Vein endothelial cell (primary cell): ENCODE measurements at places on chromosomes 6 and 20. TPM values are rescaled to one million over a fixed set of nuclear protein-coding genes. Genes with fewer than 3 reads are reported as not detected.

Gene MYLK2
- total RNA-seq = 2.9 and 8.5 TPM in 2 replicates

Gene COQ3
- 2.9 and 4.9 TPM in 2 replicates for total RNA-seq

Gene PI3
- total RNA-seq = not detected in 2 replicates

Gene TTK
- 9.5 and 18.6 TPM in 2 replicates for total RNA-seq

Gene PLAGL1
- total RNA-seq = 13.1 and 15.4 TPM in 2 replicates

Gene PACSIN1
- total RNA-seq = not detected in 2 replicates

Gene ARMH2
- not detected in 2 replicates for total RNA-seq

Gene MYMX
- total RNA-seq = 0.96 and 0.98 TPM in 2 replicates

Gene FOXF2
- total RNA-seq = 0.10 TPM in 1 of 2 replicates, not detected in the other

Gene GATA5
- total RNA-seq = not detected in 2 replicates

Gene GSTA3
- total RNA-seq = not detected in 2 replicates

Gene PRL
- total RNA-seq = not detected in 2 replicates

Gene C6orf15
- total RNA-seq = 0.33 TPM in 1 of 2 replicates, not detected in the other

Gene XKR7
- not detected in 2 replicates for total RNA-seq

Gene OPN5
- total RNA-seq = not detected in 2 replicates
